ENCODE measurements at places on chromosomes 1 and 21. TPM values are rescaled to one million over a fixed set of nuclear protein-coding genes. Genes with fewer than 3 reads are reported as not detected.

Gene MYBPHL
- not detected for total RNA-seq

Gene CREB3L4
- 6.4 TPM for total RNA-seq

Gene GPR137B
- 32.0 TPM for total RNA-seq

Gene SHCBP1L
- total RNA-seq, result under 0.01 TPM

Gene PRRX1
- total RNA-seq, result 5.4 TPM

Gene FCAMR
- not detected for total RNA-seq
